ENCODE measurements at places on chromosomes 13 and 19.

DNA sequence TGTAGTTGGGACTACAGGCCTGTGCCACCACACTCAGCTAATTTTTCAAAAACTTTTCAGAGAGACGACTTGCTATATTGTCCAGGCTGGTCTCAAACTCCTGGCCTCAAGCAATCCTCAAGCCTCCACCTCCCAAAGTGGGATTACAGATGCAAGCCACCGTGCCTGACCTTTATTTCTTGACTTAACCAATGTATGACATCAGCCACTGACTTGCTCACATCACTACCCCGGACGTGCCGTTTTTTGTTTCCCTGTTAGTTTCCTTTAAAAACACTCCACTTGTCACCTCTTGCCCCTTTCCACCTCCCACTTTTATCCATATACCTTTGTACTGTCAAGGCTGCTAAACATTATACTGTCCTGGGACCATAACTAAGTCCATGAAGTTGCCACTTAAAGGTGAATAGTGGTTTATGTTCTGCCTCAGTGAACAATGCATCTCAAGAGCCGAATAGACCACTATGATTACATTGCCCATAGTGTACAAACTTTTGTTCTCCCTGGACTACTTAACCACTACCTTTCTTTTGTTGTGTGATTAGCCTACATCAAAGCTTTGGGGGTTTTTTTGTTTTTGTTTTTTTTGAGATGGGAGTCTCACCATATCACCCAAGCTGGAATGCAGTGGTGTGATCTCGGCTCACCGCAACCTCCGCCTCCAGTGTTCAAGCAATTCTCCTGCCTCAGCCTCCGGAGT lies 2.3 kb upstream of the EPHX3 start:
- DNase-seq, result no peak

- no peak for DNase-seq
Measured at GRCh38 chr13:109355875-109356434, 430.4 kb downstream of the IRS2 start.

GRCh38 chr19:16372065-16372915 lies 47.7 kb downstream of the KLF2 start:
- DNase-seq, result no peak

DNA sequence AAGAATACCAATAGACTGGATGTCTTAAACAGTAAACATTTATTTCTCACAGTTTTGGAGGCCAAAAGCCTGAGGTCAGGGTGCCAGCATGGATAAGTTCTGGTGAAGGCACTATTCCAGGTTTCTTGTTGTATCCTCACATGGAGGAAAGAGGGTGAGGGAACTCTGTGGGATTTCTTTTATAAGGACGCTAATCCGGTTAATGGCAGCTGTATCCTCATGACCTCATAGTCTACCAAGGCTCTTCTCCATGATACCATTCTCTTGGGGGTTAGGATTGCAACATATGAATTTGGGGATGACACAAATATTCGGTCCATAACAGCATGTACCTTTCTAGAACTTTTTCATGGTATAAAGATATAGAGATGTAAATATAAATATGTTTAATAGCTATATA lies 412.0 kb downstream of the LMO7 start:
- no peak for DNase-seq
